ENCODE measurements at places on chromosomes 12 and 14.

DNA sequence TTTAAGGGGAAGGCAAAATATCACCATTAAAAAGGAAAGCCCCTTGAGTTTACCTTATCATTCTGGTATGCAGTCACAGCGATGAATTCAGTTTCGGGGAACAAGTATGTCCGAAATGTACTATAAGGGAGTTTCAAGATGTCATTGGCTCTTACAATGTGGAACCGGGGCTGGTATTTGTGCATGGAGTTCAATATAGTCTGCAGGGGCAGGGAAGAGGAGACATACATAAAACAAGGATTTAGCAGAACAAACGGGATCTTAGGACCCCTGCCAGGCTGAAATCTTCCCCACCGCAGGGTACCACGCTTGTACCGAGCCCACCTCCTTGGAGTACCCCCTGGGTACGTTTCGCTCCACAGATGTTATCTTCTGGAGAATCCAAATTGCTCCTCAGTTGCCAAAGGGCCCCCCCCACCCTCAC, 4.5 kb downstream of the TBX3 start:
- peaks cover 94% of the 10 kb centered on the region for H3K27me3 ChIP-seq
- no peaks in the 10 kb centered on the region for H3K36me3 ChIP-seq
- no peak overlapping the region for H3K27ac ChIP-seq

DNA sequence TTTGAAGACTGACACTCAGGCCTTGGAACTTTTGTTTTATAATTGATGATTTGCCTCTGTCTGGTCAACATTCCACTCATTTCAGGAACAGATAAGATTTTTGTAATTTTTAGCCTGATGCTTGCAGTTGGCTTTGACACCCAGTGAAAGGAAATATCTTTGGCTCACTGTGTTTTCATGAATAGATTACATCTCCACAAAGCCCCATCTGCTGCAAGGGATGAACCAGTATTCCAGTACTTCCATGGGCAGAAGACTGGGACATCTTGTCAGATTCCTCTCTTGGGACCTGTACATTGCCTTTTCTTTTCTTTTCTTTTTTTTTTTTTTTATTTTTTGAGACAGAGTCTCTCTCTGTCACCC, 28.4 kb downstream of the GSG1 start:
- H3K4me3 ChIP-seq: no peak overlapping the region
- no peaks in the 10 kb centered on the region for H3K27me3 ChIP-seq
- no peaks in the 10 kb centered on the region for H3K4me1 ChIP-seq
- H3K36me3 ChIP-seq: no peaks in the 10 kb centered on the region

- DNase-seq: no peak
- no peak overlapping the region for H3K4me3 ChIP-seq
- H3K4me1 ChIP-seq: no peaks in the 10 kb centered on the region
- no peaks in the 10 kb centered on the region for H3K27me3 ChIP-seq
- peaks cover 19% of the 10 kb centered on the region for H3K36me3 ChIP-seq
Measured at GRCh38 chr12:69389831-69390230, 30.3 kb downstream of the YEATS4 start.

- peaks cover 16% of the 10 kb centered on the region for H3K27me3 ChIP-seq
- H3K27ac ChIP-seq: no peak overlapping the region
- H3K36me3 ChIP-seq: no peaks in the 10 kb centered on the region
- H3K4me1 ChIP-seq: no peaks in the 10 kb centered on the region
- DNase-seq: no peak
- no peak overlapping the region for H3K4me3 ChIP-seq
Measured at GRCh38 chr14:61973981-61974380, 211.8 kb downstream of the SNAPC1 start.

- H3K4me3 ChIP-seq: no peak overlapping the region
- no peak overlapping the region for H3K27ac ChIP-seq
- DNase-seq: no peak
- no peaks in the 10 kb centered on the region for H3K36me3 ChIP-seq
- H3K27me3 ChIP-seq: peaks cover 29% of the 10 kb centered on the region
- no peaks in the 10 kb centered on the region for H3K4me1 ChIP-seq
Measured at GRCh38 chr12:45124485-45125155, 73.7 kb upstream of the DBX2 start.

DNA sequence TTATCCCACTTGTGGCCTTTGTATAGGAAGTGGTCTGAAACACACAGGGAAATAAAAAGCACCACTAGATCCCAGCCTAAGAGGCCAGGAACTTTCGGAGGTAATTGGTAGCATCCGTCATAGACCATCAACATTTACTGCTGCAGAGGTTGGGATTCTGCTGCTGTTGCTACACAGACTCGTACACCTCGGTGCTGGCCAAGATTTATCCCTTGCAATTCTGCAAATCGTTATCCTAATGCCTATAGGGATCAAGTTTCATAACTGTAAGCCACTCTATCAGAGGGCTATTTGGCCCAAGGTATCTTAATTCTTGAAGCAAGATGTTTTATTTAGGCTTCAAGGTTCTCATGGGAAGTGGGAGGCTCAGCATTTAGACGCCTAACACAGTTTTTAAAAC, 913.6 kb downstream of the GALC start:
- no peak for DNase-seq
- H3K4me3 ChIP-seq: no peak overlapping the region
- no peak overlapping the region for H3K27ac ChIP-seq
- no peaks in the 10 kb centered on the region for H3K27me3 ChIP-seq
- no peaks in the 10 kb centered on the region for H3K36me3 ChIP-seq

DNA sequence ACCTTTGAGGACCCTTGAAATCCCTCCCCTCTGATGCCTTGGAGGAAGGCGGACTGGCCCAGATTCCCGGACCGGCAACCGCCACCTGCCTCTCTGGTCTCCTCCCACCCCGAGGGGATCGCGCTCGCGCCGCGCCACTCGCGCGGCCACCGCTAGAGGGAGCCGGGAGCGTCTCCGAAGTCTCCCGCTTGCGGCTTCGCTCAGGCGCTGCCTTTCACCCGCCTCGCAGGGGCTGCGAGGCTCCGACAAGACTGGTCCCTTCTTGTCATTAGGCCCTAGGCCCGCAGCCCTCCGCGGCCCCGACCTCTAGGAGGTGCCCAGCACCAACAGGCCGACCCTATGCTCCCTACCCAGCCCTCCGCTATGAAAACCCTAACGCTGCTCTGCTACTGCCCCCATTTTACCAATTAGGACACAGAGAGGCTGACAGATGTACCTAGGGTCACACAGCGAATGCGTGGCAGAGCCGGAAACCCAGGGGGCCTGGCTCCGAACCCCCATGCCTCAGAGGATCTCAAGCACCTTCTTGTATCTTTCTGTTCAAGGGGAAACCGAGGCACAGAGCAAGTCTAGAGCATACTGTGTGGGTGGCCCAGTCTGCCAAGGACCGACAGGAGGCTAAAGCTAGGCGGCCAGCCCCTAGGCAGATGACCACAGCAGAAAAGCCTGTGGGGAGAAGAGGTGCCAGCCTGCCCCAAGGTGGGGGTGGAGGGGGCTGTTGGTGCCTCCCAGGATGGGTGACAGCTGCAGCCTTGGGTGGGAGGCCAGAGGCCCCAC, 21.4 kb upstream of the VSX2 start:
- no peaks in the 10 kb centered on the region for H3K36me3 ChIP-seq
- H3K4me3 ChIP-seq: peak overlapping the region; percentile 36
- H3K27me3 ChIP-seq: peaks cover 19% of the 10 kb centered on the region
- H3K4me1 ChIP-seq: peaks cover 4% of the 10 kb centered on the region
- DNase-seq: peak; percentile 69

All from effector memory CD8-positive, alpha-beta T cell (primary cell).